ENCODE measurements at places on chromosomes 2 and 18.

DNA sequence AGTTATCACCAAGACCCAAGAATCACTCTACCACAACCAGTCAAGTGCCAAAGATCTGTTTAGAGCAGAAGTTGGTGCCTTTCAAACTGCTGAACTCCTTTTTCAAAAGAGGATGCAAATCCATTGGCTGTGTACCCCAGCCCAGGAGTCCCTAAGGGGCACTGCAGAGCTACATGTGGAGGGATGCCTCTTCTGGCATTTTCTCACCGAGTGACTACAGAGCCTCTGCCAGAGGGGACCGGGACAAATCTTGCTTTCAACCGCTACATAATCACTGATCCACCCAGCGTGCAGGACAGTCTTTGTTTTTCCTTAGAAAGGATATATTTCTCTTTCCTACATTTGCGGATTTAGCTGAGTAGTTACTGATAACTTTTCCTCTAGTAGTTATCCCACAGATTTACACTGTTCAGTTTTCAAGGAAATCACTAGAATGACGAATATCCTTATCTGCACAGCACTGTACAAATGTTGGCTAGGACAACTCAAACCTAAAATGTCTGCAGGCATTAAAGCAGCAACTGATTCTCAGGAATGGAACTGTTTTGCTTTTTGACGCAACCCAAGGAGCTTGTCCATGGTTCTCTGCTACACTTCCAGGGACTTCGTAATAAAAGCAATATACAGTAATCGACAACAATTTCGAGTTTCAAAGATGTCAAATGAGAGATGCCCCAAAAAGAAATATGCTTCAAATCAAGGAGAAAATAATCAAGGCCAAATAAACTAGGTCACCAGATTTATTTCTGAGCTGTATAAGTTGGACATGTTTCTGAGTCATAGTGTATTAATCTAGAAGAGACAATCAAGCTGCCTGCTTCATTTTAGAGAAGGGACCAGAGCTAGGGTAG, 24.1 kb downstream of the EPB41L3 start:
- no peak for DNase-seq

- DNase-seq, result no peak
These were observed 32.1 kb downstream of the TRAK2 start for GRCh38 chr2:201419057-201419635.

DNA sequence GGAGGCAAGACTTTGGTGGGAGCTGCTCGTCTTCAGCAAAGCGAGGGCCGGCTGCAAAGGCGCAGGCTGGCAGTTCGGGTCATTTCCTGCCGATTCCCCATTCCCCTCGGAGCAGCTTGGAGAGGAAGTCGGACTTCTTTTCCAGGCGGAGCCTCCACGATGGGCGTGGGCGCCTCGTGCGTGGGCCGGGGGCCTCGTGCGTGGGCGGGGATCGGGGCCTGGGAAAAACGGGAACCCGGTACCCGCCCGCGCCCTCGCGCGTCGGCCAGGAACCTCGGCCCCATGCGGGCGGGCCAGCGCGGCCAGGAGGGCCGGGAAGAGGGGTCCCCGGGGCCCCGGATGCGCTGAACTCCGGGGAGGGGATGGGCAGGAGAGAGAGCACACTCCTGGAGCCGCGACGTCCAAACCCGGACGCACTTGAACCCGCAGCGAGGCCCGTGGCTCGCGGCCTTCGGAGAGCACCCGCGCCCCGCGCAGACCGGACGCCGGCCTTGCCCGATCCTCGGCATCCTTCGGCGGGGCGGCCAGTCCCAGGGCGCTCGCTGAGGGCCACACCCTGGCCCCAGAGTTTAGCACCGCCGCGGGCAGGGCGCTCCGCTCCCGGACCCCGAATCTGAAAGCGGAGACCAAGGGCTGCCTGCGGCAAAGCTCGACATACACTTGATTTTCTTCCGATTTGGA, 368.4 kb downstream of the MTX2 start:
- DNase-seq, result no peak

GRCh38 chr18:53426666-53427184, 797.7 kb downstream of the MBD2 start:
- no peak for DNase-seq

DNA sequence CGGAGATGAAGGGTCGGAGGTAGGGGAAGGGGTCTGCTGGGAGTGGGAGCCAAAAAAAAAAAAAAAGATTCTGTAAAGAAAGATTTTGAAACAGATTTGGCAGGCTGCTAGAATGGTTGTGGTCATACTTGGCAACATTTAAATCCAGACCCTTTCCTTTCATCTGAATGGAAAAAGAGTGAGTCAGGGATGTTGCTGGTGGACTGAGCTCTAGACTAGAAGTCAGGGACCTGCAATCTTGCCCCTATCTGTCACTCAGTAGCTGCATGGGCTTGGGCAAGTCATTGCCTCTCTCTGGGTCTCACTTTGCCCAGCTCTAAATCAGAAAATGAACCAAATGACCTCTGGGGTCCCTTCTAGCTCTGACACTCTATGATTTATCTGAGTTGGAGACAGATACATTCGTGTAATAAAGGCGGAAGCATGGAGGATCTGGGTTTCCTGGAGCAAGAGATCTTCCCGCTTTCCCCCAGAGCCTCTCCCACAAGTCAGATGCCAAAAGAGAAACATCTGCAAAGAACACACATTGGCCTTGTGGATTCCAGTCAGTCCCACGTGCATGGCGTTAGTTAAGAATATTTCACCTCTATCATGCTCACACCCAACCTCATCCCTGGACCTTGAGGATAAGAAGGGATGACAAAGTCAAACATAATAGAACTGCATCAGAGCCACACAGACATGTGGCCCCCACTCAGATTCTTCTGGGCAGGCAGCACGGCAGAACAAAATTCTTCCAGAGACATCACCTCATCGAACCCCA, 58.5 kb downstream of the ADD2 start:
- DNase-seq, result no peak

GRCh38 chr2:167013227-167013626, 124.9 kb downstream of the XIRP2 start:
- DNase-seq, result no peak

DNA sequence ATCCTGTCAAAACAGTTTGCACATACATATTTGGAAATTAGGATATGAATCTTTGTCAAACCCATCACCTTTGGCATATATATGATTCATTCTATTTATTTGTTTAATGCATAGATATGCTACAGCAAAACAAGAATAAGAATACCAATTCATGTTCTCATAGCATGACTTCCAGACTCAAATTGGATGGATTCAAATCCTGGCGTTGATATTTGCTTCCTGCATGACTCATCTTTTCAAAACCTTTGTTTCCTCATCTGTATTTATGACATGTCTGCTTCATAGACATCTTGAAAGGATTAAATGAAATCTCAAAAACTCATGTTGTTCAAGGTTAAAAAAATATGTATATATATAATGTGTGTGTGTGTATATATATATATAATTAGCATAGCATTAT, 261.3 kb downstream of the MBD5 start:
- DNase-seq, result no peak

GRCh38 chr2:109197491-109198418, 68.8 kb downstream of the SH3RF3 start:
- DNase-seq, result no peak

DNA sequence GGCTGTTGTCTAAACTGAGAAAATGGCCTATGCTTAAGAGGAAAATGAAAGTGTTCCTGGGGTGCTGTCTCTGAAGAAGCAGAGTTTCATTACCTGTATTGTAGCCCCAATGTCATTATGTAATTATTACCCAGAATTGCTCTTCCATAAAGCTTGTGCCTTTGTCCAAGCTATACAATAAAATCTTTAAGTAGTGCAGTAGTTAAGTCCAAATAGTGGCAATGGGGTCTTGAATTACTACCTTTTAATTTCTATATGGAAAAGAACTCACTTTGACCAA, 13.8 kb upstream of the ALLC start:
- DNase-seq, result no peak

GRCh38 chr2:62724106-62724505, 18.6 kb downstream of the EHBP1 start:
- no peak for DNase-seq

GRCh38 chr2:64562148-64562784, 38.1 kb downstream of the AFTPH start:
- no peak for DNase-seq

DNA sequence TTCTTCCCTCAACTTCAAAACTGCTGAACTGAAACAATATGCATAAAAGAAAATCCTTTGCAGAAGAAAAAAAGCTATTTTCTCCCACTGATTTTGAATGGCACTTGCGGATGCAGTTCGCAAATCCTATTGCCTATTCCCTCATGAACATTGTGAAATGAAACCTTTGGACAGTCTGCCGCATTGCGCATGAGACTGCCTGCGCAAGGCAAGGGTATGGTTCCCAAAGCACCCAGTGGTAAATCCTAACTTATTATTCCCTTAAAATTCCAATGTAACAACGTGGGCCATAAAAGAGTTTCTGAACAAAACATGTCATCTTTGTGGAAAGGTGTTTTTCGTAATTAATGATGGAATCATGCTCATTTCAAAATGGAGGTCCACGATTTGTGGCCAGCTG, 8.4 kb downstream of the HOXD8 start:
- DNase-seq, result no peak
